IMR-90 (cell line): ENCODE measurements at places on chromosomes 16 and 17. TPM values are rescaled to one million over a fixed set of nuclear protein-coding genes. Genes with fewer than 3 reads are reported as not detected.

Gene PIRT
- not detected in 2 replicates for total RNA-seq

Gene FZD2
- 21.3 and 22.8 TPM in 2 replicates for total RNA-seq

Gene CETP
- total RNA-seq, result not detected in 2 replicates

Gene NHLRC4
- 0.56 and 0.72 TPM in 2 replicates for total RNA-seq

Gene FBXO39
- not detected in 2 replicates for total RNA-seq

Gene MT1A
- total RNA-seq, result 1.9 TPM in 1 of 2 replicates, not detected in the other

Gene CD300A
- not detected in 2 replicates for total RNA-seq

Gene NPIPB4
- total RNA-seq, result 11.1 and 13.3 TPM in 2 replicates

Gene CDH8
- not detected in 2 replicates for total RNA-seq

GRCh38 chr17:14325618-14326167 is 24.8 kb downstream of the HS3ST3B1 start:
- peaks cover 12% of the 10 kb centered on the region for H3K4me1 ChIP-seq
- H3K27me3 ChIP-seq, result no peaks in the 10 kb centered on the region
- no peak overlapping the region for H3K27ac ChIP-seq

GRCh38 chr17:83037084-83037873 is 42.1 kb upstream of the METRNL start:
- H3K4me1 ChIP-seq, result no peaks in the 10 kb centered on the region
- no peaks in the 10 kb centered on the region for H3K27me3 ChIP-seq
- no peak overlapping the region for H3K27ac ChIP-seq
- H3K4me3 ChIP-seq, result no peak overlapping the region

DNA sequence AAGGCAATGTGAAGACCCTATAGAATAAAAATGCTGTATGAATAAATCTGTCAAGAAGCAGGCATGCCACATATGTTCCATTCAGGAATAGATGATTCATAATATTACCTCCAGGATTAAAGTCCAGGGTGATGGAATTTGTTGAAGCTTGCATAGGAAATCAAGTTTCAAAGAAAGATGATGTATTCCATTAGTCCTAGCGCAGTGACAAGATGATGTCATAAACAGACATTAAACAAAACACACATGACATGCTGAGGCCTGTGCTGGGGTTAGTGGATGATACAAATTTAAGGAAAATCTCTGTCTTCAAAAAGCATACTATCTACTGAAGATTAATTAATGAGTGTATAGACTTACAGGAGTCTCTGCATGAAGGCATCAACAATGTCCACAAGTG is 1025.2 kb downstream of the CDH11 start:
- no peaks in the 10 kb centered on the region for H3K27me3 ChIP-seq
- no peak overlapping the region for H3K27ac ChIP-seq
- no peak overlapping the region for H3K4me3 ChIP-seq

DNA sequence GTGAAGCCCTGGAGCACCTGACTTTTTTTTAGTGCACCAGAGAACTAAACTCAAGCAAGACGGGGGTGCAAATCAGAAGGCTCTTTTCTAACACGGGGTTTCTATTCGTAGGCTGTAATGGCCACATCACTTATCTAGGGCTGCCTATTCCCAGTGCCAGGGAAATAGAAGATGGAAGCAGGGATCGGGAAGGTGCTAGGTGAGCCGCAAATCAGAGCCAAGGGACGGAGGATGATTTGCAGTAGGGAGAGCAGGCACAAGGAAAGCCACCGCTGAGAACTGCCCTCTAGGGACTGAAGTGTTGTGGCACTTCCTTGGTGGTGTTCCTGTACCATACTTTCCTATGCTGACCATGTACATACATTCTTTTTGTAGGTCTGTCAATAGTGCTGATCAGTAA is 7.8 kb upstream of the SLC46A1 start:
- H3K27me3 ChIP-seq, result peaks cover 32% of the 10 kb centered on the region
- no peak overlapping the region for H3K4me3 ChIP-seq
- H3K27ac ChIP-seq, result no peak overlapping the region
- H3K36me3 ChIP-seq, result no peaks in the 10 kb centered on the region

- no peak overlapping the region for H3K4me3 ChIP-seq
- no peaks in the 10 kb centered on the region for H3K36me3 ChIP-seq
- no peaks in the 10 kb centered on the region for H3K4me1 ChIP-seq
Measured at GRCh38 chr17:30221346-30221745, 14.2 kb downstream of the SLC6A4 start.

DNA sequence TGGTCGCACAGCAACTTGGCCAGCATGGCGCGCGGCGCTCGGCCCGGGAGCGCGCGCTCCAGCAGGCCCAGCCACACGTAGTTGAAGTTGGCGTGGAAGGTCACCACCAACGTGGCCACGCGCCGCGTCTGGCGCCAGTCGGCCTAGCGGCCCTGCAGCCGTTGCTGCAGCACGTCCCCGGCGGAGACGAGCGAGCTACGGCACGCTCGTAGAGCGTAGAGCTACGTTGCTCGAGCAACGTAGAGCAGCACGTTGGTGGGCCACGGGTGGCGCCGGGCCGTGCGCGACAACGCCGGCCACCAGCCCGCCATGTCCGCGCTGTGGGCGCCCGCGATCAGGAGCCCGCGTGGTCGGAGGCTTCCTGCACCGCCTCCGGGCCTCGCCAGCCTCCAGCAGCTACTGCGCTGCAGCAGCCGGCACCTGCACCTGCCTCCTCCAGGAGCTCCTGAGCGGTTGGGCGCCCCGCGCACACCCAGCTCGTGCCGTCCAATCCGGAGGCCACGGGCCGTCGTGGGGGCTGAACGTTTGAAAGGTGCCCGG is 13.4 kb upstream of the SULT1A1 start:
- no peak overlapping the region for H3K27ac ChIP-seq
- no peaks in the 10 kb centered on the region for H3K4me1 ChIP-seq
- DNase-seq, result no peak
- no peaks in the 10 kb centered on the region for H3K36me3 ChIP-seq
- H3K27me3 ChIP-seq, result peaks cover 12% of the 10 kb centered on the region

- no peak overlapping the region for H3K27ac ChIP-seq
- DNase-seq, result peak; percentile 4
- no peaks in the 10 kb centered on the region for H3K27me3 ChIP-seq
- H3K36me3 ChIP-seq, result peaks cover 10% of the 10 kb centered on the region
- H3K4me1 ChIP-seq, result no peaks in the 10 kb centered on the region
Measured at GRCh38 chr17:20315821-20316220, 151.5 kb downstream of the LGALS9B start.

DNA sequence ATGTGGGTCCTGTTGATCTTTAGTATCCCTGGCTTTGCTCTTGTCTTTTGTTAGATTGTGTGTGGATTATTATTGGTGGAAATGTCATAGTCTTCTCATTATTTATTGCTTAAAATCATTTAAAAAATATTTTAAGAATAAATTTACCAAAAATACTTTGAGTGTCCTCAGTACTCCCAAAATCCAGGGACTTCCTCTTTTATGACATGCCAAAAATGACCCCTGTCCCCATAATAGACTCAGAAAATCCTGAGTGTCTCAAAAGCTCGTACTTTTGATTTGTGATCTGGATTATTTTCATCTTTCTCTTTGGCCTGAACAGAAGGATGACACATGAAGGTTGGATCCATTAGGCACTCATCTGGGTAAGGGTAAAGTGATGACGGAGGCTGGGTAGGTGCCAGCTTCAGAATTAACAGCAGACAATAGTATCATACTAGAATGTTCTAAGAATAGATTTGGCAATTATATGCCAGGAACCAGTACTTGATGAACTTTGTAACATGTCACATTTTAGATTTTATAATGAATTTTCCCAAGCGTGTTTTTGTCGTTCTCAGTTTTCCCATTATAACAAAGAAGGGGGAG is 602.2 kb upstream of the CDH8 start:
- no peaks in the 10 kb centered on the region for H3K36me3 ChIP-seq
- H3K27me3 ChIP-seq, result no peaks in the 10 kb centered on the region
- no peak overlapping the region for H3K4me3 ChIP-seq
- DNase-seq, result no peak

DNA sequence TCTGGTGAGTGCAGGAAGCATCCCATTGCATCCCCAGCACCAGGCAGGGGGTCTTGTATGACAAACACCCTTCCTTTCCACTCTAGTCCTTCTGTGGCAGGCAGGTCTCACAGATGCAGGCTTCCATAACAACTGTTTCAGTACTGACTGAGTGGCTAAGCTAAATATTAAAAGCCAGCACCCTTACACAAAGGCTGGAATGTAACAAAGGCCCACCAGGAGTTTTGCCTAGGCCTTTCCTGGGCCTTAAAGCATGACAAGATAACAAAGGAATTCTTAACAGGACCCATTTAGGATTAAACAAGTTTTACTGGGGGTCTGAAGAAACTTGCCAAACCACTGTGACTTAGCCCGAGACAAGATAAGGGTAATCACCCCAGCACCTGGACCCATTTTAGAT is 228.9 kb upstream of the RPL38 start:
- no peak for DNase-seq
- no peaks in the 10 kb centered on the region for H3K36me3 ChIP-seq
- no peak overlapping the region for H3K4me3 ChIP-seq
- no peaks in the 10 kb centered on the region for H3K27me3 ChIP-seq

DNA sequence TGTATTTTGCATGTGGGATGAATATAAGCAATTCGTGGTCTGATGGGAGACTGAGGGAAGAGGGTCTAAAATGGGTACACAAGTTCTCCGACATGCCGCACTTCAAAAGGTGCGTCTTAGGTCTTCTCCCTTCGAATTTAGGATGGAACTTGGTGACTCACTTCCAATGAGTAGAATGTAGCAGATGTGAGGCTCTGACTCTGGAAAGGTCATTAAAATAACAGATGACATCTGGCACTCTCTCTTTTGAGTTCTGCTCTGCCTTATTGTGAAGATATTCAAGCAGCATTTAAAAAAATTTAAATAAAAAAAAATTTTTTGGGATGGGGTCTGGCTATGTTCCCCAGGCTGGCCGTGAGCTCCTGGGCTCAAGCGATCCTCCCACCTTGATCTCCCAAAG is 92.7 kb downstream of the TMEM100 start:
- no peaks in the 10 kb centered on the region for H3K36me3 ChIP-seq
- no peak overlapping the region for H3K27ac ChIP-seq
- no peak for DNase-seq
- H3K27me3 ChIP-seq, result peaks cover 1% of the 10 kb centered on the region; the same call in 1 of the 2 replicates

- no peaks in the 10 kb centered on the region for H3K36me3 ChIP-seq
- no peak overlapping the region for H3K27ac ChIP-seq
- no peak for DNase-seq
- H3K4me3 ChIP-seq, result no peak overlapping the region
- H3K27me3 ChIP-seq, result no peaks in the 10 kb centered on the region
- H3K4me1 ChIP-seq, result no peaks in the 10 kb centered on the region
Measured at GRCh38 chr16:26212599-26212998, 520.8 kb downstream of the HS3ST4 start.

DNA sequence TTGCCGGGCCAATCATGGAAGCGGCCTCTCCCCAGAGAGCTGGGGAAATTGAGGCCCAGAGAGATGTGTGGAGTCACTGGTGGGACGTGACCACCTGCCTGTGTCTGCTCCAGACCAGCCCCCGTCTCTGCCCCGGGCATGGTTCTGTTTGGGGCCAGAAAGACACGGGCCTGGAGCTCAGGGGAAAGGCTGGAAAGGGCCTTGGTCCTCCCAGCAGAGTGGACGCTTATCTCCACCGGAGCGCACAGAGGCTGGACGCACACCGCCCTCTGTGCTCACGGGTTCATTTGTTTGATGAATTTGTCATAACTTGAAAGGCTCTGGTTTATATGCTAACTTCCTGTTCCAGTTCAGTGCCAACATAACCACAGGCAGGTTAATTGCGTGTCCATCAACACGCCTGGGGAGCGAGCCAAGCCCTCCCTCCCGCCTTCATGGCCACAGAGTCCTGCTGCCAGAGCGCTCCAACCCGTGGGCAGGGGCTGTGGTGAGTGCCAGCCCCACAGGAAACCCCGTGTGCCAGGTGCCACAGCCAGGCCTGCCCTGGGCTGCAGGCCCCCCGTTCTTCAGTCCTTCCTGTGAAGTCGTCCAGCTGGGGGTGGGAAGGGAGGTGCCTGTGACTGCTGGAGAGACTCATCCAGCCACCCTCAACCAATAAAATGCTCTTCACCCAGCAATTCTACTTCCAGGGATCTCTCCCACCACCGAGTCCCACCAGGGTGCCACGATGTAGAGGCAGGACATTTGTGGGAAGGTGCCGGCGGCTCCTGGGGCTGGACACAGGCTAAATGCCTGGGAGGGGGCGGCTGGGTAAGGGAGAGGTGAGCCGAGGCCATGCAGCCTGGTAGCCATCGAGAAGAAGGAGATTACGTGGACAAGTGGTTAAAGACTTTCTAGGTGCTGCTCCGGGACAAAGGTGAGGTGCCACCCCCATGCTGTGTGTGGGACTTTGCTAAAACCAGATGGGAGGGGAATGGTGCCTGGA is 29.4 kb upstream of the BAHCC1 start:
- H3K27ac ChIP-seq, result peak overlapping the region; percentile 17

- H3K27me3 ChIP-seq, result no peaks in the 10 kb centered on the region
- H3K4me1 ChIP-seq, result peaks cover 2% of the 10 kb centered on the region
- DNase-seq, result no peak
- no peak overlapping the region for H3K27ac ChIP-seq
- H3K36me3 ChIP-seq, result no peaks in the 10 kb centered on the region
Measured at GRCh38 chr17:76260220-76260619, 4.9 kb upstream of the UBALD2 start.

GRCh38 chr16:71203631-71204030 is 26.9 kb downstream of the HYDIN start:
- no peaks in the 10 kb centered on the region for H3K36me3 ChIP-seq
- no peak overlapping the region for H3K27ac ChIP-seq
- no peak overlapping the region for H3K4me3 ChIP-seq
- H3K4me1 ChIP-seq, result no peaks in the 10 kb centered on the region

GRCh38 chr16:22926105-22926751 is 112.3 kb downstream of the HS3ST2 start:
- no peak overlapping the region for H3K4me3 ChIP-seq
- H3K27me3 ChIP-seq, result no peaks in the 10 kb centered on the region
- DNase-seq, result no peak

- no peak for DNase-seq
- no peaks in the 10 kb centered on the region for H3K27me3 ChIP-seq
- H3K4me3 ChIP-seq, result no peak overlapping the region
- H3K27ac ChIP-seq, result no peak overlapping the region
- H3K4me1 ChIP-seq, result no peaks in the 10 kb centered on the region
Measured at GRCh38 chr16:89646270-89646669, 11.2 kb downstream of the CHMP1A start.

DNA sequence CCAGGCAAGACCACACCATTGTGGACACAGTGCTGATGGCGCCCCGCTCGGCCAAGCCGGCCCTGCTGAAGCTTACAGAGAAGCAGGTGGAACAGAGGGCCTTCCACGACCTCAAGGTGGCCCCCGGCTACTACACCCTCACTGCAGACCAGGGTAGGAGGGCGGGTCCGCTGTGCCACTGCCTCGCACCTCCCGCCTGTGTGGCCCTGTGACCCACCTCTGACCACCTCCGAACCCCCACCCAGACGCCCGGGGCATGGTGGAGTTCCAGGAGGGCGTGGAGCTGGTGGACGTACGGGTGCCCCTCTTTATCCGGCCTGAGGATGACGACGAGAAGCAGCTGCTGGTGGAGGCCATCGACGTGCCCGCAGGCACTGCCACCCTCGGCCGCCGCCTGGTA is 21.1 kb downstream of the ITGB4 start:
- H3K4me3 ChIP-seq, result no peak overlapping the region
- H3K27me3 ChIP-seq, result peaks cover 2% of the 10 kb centered on the region; the same call in 1 of the 2 replicates
- no peak overlapping the region for H3K27ac ChIP-seq
- H3K4me1 ChIP-seq, result no peaks in the 10 kb centered on the region
- DNase-seq, result no peak
